Immature natural killer cell (primary cell): ENCODE measurements at places on chromosomes 7 and 10. TPM values are rescaled to one million over a fixed set of nuclear protein-coding genes. Genes with fewer than 3 reads are reported as not detected.

Gene CALHM1
- 0.91 TPM for polyA plus RNA-seq

Gene ZMIZ1
- polyA plus RNA-seq = 9.5 TPM

Gene OR13A1
- not detected for polyA plus RNA-seq

Gene CHAT
- not detected for polyA plus RNA-seq

Gene AKR1B1
- polyA plus RNA-seq = 176 TPM

DNA sequence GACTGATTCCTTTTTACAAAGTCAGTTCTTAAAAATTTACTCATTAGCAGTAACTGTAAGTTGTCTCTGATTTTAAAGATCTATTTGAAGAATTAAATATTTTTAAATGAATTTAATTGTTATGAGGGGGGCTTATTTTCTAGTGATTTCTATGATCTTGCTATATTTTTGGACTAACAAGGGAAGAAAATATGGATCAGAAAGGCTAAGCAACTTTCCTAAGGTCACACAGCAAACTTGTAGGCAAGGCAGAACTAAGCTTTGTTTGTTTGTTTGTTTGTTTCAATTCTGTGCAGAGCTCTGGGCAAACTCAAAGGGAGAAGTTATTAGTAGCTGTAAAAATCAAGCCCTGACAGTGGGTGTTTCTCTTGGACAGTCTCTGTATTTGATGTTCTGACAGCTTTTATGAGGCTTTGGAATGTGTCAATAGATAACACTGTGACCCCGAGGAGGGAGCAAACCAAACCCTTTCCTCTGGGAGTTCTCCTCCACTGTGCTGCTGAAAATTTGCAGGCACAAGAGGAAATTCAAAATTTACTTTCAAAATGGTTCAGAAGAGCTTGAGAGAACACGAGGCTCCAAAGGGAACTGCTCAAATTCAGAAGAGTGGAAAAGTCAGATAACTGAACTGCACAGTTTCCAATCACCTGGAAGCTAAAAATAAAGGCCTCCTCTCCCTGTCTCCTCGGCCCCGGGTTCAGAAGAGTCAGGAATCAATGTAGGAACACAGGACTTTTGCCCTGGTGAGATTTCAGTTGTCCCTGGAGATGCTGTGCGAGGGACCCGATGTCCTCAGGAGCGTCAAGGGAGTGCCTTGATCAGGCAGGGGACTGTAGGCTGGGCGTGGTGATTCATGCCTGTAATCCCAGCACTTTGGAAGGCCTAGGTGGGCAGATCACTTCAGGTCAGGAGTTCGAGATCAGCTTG lies 325.7 kb downstream of the GATA3 start:
- DNase-seq = no peak
- H3K4me3 ChIP-seq = no peak overlapping the region
- H3K4me1 ChIP-seq = peaks cover 10% of the 10 kb centered on the region
- H3K27ac ChIP-seq = no peak overlapping the region
- no peaks in the 10 kb centered on the region for H3K27me3 ChIP-seq
- no peaks in the 10 kb centered on the region for H3K36me3 ChIP-seq

DNA sequence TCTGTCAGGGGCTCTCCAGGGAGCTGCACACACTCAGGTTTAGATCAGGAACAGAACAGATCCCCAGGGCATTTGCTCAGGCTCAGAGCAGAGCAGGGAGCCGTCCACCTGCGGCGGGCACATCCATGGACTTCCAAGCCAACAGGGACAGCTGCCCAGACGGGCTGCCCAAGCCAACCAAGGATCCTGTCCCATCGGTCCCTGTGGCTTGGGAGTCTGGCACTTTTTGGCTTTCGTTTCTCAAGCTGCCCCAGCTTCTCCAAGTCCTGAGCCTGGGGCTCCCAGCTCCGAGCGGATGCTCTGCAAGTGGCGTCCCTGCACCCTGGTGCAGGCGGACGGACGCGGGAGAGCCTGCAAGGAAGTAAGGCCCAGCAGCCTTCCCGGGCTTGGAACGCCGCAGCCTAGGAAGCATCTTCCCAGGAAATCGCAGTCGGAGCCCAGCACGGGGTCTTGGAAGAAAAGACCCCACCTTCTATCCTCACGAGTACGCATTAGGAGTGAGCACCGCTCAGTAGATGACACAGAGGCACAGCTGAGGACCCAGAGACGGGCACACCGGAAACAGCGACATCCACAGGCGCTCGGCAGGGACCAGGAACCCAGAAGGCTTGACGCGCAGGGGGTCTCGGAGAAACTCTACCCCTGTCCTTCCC lies 6.0 kb downstream of the GPR146 start:
- no peak for DNase-seq
- H3K36me3 ChIP-seq = no peaks in the 10 kb centered on the region
- no peak overlapping the region for H3K27ac ChIP-seq
- H3K4me3 ChIP-seq = no peak overlapping the region

DNA sequence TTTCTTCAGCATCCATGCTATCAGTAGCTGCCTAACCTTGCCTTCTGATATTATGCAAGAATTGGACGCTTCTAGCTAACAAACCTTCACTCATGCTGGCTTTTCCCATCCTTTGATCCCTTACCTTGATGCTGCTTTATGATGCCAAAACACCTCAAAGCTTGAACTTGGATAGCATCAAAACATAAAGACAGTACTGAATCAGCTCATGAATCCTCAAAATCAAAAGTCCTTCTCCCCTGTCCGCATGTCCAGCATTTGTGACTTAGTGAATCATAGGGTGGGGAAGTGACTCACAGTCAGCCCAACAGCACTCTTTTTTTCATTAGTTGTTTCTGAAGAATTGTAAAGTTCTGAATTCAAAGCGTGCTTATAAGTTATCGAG lies 89.5 kb upstream of the PIK3CG start:
- H3K27ac ChIP-seq = no peak overlapping the region
- no peaks in the 10 kb centered on the region for H3K36me3 ChIP-seq
- DNase-seq = no peak
- H3K27me3 ChIP-seq = peaks cover 8% of the 10 kb centered on the region
- H3K4me1 ChIP-seq = no peaks in the 10 kb centered on the region

- peak; percentile 70 for DNase-seq
- peaks cover 7% of the 10 kb centered on the region for H3K4me1 ChIP-seq
- H3K27ac ChIP-seq = peak overlapping the region; percentile 43
- peaks cover 2% of the 10 kb centered on the region for H3K27me3 ChIP-seq
- H3K4me3 ChIP-seq = no peak overlapping the region
Observed at GRCh38 chr7:56074371-56074791, 10.3 kb downstream of the SUMF2 start.

DNA sequence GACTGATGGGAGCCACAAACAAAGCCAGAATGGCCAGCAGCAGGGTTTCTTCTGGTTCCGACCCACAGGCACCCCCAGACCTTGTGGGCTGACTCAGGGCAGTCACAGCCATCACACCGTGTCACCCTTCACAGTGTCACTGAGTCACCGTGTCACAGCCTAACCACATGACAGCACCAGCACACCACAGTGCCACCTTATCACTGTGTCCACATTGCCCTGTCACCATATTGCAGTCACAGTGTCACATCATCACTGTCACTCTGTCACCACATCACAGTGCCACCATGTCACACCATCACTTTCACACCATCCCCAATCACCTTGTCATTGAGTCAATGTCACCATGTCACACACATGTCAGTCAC lies 77.0 kb downstream of the OAT start:
- H3K27me3 ChIP-seq = peaks cover 8% of the 10 kb centered on the region
- H3K36me3 ChIP-seq = no peaks in the 10 kb centered on the region
- DNase-seq = peak; percentile 73
- peaks cover 26% of the 10 kb centered on the region for H3K4me1 ChIP-seq
- H3K27ac ChIP-seq = peak overlapping the region; percentile 43
- H3K4me3 ChIP-seq = peak overlapping the region; percentile 0

GRCh38 chr7:104397442-104397841 lies 69.0 kb downstream of the LHFPL3 start:
- no peak overlapping the region for H3K4me3 ChIP-seq
- no peak for DNase-seq
- peaks cover 4% of the 10 kb centered on the region for H3K27me3 ChIP-seq
- no peak overlapping the region for H3K27ac ChIP-seq
- no peaks in the 10 kb centered on the region for H3K4me1 ChIP-seq

DNA sequence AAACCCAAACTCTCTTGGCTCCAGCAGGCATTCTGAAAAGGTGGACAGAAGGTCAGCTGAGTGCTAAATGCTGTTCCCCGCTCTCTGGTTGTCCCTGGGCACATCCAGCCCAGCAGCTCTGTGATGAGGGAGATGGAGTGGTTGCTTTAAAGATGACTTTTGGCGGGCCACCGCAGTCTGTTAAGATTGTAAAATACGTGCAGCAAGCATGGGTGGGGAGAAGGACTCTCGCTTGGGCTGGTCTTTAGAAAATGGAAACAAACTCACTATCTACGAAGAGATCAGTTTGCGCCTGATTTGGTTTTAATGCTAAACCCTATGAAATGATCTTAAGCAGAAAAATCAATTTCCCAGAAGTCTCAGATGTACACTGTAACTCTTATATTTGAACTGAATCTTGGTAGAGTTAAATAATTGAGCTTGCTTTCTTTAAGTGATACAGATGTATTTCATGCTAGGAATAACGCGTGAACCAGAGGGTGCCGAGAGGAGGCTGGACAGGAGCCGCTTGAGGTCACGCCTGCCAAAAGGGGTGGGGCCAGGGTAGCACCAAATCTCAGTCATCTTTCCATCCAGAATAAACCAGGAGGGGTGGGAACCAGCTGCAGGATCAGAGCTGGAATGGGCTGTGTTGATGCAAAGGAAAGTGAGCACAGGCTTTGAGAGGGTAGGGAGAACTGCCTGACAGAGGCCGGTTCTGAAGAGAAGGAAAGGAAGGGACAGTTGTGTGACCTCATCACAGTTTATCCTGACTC lies 170.2 kb upstream of the MKI67 start:
- DNase-seq = no peak
- peaks cover 2% of the 10 kb centered on the region for H3K27me3 ChIP-seq
- H3K27ac ChIP-seq = no peak overlapping the region
- no peaks in the 10 kb centered on the region for H3K4me1 ChIP-seq
- no peak overlapping the region for H3K4me3 ChIP-seq

DNA sequence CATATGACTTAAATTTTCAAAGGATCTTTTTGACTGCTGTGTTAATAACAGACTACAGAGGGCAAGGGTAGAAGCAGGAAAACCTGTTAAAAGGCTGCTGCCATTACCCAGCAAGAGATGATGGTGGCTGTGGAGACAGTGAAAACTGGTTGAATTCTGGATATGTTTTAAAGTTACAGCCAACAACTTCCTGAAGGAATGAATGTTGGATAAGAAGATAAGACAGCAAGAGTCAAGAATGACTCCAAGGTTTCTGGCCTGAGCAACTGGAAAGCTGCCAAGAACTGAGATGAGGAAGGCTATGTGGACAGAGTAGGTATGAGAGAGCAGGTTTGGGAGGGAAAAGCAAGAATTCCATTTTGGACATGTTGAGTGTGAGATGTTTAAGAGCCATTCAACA lies 19.1 kb downstream of the CNOT4 start:
- H3K4me1 ChIP-seq = peaks cover 16% of the 10 kb centered on the region
- no peaks in the 10 kb centered on the region for H3K27me3 ChIP-seq
- no peaks in the 10 kb centered on the region for H3K36me3 ChIP-seq
- no peak overlapping the region for H3K4me3 ChIP-seq
- no peak for DNase-seq
- no peak overlapping the region for H3K27ac ChIP-seq

GRCh38 chr10:9621216-9621615 lies 1396.5 kb upstream of the CELF2 start:
- H3K36me3 ChIP-seq = no peaks in the 10 kb centered on the region
- no peak overlapping the region for H3K4me3 ChIP-seq
- DNase-seq = no peak
- no peaks in the 10 kb centered on the region for H3K4me1 ChIP-seq

- H3K36me3 ChIP-seq = no peaks in the 10 kb centered on the region
- no peak overlapping the region for H3K4me3 ChIP-seq
- DNase-seq = no peak
- H3K4me1 ChIP-seq = no peaks in the 10 kb centered on the region
- H3K27me3 ChIP-seq = peaks cover 4% of the 10 kb centered on the region
- H3K27ac ChIP-seq = no peak overlapping the region
Observed at GRCh38 chr10:28883741-28884423, 206.6 kb downstream of the BAMBI start.

DNA sequence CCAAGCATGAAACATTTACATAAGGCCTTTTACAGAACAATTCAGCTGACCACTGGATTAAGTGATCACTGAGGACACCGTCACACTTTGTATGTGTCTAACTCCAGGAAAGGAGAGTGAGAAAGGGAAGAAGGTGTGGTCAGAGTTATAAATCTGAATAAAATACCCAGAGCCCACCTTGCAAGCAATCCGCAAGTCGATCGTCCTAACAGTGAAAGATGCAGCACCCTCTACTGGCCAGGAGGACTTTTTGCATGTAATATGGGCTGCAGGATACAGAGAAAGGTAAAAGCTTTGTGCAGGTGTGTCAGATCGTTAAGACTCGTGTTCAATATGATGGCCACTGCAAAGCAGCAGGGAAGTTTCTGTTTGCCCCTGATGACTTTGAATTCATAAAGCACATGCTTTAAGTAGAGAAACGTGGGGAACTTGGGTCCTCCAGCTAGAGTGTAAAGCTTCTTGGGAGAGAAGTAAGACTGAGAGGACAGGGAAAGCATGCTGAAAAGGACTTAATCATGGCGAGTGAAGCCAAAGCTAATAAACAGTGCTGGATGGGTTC lies 68.5 kb upstream of the BMPER start:
- no peaks in the 10 kb centered on the region for H3K27me3 ChIP-seq
- H3K4me1 ChIP-seq = no peaks in the 10 kb centered on the region
- no peak overlapping the region for H3K4me3 ChIP-seq

GRCh38 chr7:36407636-36408550 lies 18.2 kb downstream of the ANLN start:
- peaks cover 4% of the 10 kb centered on the region for H3K4me1 ChIP-seq
- H3K27ac ChIP-seq = no peak overlapping the region
- H3K27me3 ChIP-seq = no peaks in the 10 kb centered on the region

DNA sequence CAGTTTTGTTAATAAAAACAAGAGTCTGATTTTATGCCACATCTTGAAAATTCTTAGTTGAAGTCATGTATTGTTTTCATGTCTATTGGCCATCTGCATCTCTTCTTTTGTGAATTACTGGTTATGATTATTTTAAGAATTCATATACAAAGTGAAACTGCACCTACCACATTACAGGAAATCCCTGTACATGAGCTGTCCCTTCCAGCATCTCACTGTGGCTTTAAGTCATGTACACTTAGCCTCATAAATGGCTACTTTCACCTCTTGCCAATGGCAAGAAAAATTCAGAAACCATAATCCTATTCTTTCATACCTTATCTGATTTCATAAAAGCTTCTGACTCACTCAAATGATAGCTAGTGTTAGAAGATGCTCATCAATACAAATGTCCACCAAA lies 48.6 kb downstream of the CRTAC1 start:
- no peak overlapping the region for H3K27ac ChIP-seq
- peaks cover 11% of the 10 kb centered on the region for H3K27me3 ChIP-seq
- no peaks in the 10 kb centered on the region for H3K4me1 ChIP-seq
- DNase-seq = no peak
